ENCODE measurements at places on chromosomes 1 and 21.
A peak's percentile ranks its signal among the peaks of the same experiment; 100 is the strongest.

DNA sequence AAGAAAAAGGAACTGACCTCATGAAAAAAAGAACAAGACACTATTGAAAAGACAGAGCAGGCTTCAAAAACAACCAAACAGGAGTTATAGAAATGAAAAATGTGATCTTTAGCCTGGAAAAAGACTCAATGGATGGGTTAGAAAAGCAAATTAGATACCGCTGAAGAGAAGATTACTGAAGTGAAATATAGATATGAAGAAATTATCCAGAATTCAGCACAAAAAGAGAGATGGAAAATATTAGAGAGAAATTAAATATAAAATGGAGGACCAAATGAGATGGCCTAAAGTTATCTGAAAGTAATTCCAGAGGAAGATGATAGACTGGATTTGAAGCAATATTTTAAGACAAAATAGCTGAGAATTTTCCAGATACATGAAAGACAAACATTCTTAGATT is 63.0 kb downstream of the SLC37A1 start:
- no peak for DNase-seq

DNA sequence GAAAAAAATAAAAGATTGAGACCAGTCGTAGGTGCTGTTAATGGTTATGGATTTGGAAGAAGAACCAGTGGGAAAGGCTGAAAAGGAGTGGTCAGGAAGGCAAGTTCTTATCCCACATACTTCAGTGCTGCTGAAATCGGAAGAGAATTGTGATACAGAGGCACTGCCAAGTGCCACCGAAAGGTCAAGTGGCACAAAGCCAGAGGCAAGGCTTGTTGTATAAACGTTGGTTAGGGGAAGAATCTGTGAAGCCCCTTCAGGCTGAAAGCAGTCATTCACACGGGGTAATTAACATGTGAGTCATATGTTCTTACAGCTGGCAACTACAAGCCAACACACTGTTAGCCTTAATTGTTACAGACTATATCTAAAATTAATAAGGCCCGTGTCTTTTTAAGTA is 48.8 kb downstream of the ZBTB40 start:
- peak; percentile 78 for DNase-seq

DNA sequence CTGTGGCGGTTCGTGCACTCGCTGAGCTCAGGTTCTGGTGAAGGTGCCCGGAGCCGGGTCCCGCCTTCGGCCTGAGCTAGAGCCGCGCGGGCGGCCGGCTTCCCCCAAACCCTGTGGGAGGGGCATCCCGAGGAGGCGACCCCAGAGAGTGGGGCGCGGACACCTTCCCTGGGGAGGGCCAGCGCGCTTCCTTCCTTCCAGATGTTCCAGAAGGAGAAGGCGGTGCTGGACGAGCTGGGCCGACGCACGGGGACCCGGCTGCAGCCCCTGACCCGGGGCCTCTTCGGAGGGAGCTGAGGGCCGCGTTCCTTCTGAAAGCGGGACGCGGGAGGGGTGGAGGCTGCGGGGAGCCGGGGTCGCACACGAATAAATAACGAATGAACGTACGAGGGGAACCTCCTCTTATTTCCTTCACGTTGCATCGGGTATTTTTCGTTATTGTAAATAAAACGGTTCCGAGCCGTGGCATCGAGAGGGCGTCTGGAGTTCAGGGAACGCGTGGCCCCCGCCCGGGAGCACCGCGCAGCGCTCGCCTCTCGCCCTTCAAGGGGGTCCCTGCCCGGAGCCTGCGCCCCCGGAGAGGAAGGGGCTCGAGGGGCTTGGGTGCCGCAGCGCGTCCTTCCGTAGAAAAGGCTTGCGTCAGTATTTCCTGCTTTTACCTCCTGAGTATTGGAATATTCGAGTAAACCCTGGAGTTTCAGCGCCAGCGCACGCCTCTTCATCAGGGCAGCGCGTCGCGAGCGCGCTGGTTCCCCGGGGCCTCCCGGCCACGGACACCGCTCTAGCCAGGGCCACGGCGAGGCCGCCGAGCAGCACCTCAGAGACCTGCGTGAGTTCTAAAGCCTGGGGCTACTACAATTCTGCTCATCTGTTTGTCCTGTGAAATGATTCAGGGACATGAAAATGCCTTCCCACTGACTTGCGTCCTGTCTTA is 11.5 kb downstream of the YBEY start:
- DNase-seq, result peak; percentile 32

- DNase-seq, result peak; percentile 87
Observed at GRCh38 chr1:93219443-93219842, 38.9 kb downstream of the CCDC18 start.

DNA sequence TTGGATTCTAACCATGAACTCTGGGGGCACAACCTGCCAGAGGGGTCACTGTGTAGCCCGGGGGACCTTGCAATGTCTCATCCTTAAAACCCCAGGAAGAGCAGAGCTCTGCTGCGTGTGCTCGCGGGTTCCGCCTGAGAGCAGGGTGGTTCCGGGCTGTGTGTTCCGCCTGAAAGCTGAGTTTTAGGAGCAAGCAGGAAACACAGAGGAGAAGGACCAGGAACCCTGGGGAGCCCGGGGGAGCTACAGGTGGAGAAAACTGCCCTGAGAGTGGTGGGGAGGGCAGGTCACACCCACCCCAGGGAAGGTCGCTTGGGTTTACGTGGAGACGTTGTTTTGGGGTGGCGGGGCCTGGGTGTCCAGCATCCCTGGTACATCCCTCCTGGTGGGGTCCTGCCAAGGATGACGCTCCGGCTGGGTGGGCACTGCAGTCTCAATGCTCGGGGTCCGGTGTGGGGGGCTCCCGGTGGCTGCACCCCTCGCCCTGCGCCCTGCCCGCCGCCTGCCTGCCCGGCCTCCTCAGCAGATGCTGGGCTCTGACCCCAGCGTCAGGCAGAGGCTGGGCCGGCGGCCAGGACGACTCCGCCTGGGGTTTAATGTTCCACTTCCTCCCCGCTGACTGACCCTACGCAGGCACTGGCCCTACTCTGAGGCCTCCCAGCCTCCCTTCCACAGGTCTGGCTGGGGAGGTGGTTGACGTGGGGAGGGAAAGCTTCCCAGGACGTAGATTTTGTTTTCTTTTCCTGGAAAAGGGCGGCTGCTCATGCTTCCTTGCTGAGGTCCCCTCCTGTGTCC is 17.3 kb upstream of the C1orf159 start:
- peak; percentile 66 for DNase-seq

GRCh38 chr1:160108888-160109662 is 6.5 kb upstream of the ATP1A2 start:
- DNase-seq, result peak; percentile 63

- no peak for DNase-seq
Observed at GRCh38 chr21:39258207-39258606, 55.2 kb downstream of the BRWD1 start.

GRCh38 chr21:37797403-37797802 is 118.9 kb downstream of the KCNJ6 start:
- no peak for DNase-seq

- no peak for DNase-seq
Observed at GRCh38 chr1:93033029-93033428, 46.1 kb upstream of the MTF2 start.

Data from iris pigment epithelial cell (primary cell).